ENCODE measurements at places on chromosomes 3 and 15.

GRCh38 chr3:142929109-142929508, 34.4 kb downstream of the PAQR9 start:
- peak; percentile 38 for DNase-seq

- DNase-seq: no peak
Measured at GRCh38 chr15:45441686-45442085, 63.3 kb upstream of the GATM start.

- no peak for DNase-seq
Measured at GRCh38 chr3:155356594-155357370, 63.3 kb upstream of the STRIT1 start.

- no peak for DNase-seq
Measured at GRCh38 chr15:49693498-49693897, 72.7 kb downstream of the DTWD1 start.

- DNase-seq: no peak
Measured at GRCh38 chr15:63905131-63905530, 71.4 kb upstream of the HERC1 start.

Measured in stimulated activated CD4-positive, alpha-beta T cell treated with anti-CD3 and anti-CD28 coated beads, Interleukin-12 subunit alpha, Interleukin-12 subunit beta, amount 100 ng/mL, for 24 hours (primary cell).